HCEC 1CT (cell line): ENCODE measurements at places on chromosomes 4 and X.

DNA sequence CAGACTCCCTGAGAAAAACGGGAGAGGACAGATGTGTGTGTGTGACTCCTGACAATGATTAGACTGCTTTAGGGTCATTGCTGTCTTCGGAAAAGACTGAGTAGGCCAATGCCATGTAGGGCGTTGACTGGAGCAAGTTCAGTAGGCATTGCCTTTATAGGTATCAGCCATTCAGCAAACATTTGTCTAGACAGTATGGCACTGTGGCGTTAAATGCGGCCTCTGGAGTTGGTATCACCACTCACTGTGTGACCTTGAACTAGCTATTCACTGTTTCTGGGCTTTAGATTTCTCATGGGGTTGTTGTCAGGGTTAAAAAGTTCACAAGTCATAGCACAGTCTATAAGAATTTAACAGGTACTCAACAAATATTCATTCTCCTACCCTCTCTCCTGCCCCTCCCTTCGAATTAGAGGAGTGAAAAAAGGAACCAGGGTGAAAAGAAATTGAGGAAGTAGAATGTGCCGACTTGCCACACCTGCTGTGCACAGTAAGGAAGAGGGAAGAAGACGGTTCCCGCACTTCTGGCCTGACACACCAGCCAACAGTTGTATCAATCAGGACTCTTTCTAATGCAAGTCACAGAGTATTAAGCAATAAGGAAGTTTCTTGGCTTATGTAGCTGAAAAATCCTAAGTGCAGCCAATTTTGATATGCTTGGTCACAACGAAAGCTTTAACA lies 83.2 kb upstream of the PLAC8 start:
- DNase-seq: no peak

- peak; percentile 63 for DNase-seq
These were observed 947 bp upstream of the RPL10 start for GRCh38 chrX:154396973-154397887.

- no peak for DNase-seq
These were observed 609 bp downstream of the NR3C2 start for GRCh38 chr4:148441624-148441985.

DNA sequence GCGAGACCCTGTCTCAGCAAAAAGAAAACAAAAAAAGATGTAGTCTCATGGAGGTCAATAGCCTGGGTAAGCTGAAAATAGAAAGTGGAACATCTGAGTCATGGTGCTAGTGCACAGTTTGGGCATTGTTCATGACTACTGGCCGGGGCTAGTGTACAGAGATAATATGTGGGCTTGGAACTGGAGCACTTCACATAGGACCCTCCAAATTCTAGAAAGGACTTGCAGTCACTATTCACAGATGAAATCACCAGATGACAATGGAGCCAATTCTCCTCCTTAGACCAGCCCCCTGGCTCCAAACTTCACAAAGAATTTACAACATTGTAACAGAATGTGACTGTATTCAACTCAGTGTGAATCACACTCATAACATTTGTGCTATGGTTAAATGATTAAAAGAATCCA lies 367.8 kb upstream of the SLC7A11 start:
- peak; percentile 37 for DNase-seq

GRCh38 chr4:55012363-55013230 lies 112.8 kb downstream of the KDR start:
- DNase-seq: no peak

DNA sequence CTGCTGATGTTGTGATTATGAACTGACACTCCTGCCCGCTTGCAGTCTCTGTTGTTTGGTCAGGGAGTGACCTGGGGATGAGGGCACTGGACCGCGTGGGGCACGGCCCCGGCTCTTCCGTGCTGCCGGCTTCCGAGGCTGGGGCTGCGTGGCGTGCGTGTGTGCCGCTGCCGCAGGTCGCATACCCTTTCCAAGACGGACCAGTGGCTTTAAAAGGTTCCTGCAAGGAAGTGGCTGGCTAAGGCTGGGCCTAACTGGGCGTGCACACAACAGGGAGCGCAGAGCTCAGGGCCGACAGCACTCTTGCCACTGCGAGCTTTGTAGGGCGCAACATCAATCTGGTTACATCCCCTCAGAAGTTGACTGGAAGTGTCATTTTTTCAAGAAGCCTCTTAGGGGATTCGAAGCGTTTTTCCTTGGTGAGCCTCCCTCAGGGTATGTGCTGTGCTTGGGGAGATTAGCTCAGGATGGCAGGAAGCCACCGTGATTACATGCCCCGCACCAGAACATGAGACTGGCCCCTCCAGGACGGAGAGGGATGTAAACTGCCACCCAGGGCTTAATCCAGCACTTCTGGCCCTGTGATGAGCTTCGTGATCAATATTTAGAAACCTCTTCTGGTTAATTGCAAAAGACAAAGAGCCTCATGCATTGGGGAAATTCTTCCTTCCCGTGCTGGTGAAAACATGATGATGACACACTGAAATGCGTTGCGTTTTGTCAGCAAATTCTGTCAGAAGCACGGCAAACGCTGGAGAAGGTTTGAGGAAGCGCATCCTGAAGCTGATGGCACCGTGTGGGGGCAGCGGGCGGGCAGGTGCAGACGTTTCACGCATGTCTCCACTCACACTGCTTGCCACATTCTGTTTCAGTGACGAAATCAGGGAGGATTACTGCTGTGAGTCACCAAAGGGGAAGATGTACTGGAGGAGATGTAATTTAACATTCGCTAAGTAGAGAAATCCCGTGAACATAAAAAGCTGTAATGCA lies 11.1 kb downstream of the MAEA start:
- peak; percentile 26 for DNase-seq

GRCh38 chr4:66628146-66628545 lies 917.2 kb downstream of the CENPC start:
- DNase-seq: no peak

GRCh38 chrX:105781804-105782203 lies 40.5 kb upstream of the NRK start:
- DNase-seq: no peak

DNA sequence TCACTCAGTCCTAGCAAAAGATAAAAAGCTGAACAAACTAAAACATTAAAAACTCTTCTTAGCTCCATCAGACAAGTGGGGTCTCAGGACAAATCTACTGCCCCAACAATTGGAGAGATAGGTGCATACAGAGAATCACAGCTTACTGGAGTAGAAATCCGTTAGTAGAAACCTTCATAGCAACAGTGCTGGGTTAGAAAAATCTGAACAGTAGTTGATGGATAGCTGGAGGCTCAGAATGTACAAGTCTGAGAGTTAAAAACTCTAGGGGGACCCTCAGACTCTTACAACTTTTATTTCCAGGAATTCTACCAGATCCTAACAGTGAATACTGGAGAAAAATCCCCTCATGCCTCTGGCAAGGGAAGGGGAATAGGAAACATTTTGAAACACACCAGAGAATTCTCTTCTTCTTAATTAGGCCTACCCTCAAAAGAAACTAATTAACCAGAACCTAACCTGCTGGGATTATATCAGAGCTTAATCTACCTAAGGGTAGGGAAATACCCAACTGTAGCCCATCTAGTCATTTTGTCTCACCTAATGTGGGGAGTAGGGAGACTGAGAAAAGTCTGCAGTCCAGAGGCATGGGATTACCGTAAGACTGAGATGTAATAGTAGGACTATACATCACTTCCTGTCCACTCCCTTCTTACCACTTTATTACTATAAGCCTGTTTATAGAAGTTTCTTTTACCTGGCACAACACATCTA lies 165.0 kb upstream of the CTSO start:
- DNase-seq: peak; percentile 10

DNA sequence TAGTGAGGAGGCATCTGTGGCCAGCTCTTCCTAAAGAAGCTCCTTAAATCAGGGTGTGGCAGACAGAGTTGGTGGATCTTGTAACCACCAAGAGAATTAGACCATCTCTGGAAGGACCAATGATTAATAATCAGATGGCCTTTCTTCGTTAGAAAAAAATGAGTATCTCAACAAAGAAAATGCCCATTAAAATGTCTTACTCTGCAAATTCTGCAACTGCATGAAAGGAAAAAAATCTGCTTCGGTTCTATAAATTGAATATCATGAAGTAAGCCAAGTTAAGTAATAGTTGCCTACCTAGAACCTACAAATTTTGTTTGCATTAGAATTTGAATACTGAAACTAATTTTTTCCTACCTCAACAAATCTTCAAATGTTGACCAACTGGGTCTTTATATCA lies 4.2 kb upstream of the DCLK2 start:
- DNase-seq: no peak

DNA sequence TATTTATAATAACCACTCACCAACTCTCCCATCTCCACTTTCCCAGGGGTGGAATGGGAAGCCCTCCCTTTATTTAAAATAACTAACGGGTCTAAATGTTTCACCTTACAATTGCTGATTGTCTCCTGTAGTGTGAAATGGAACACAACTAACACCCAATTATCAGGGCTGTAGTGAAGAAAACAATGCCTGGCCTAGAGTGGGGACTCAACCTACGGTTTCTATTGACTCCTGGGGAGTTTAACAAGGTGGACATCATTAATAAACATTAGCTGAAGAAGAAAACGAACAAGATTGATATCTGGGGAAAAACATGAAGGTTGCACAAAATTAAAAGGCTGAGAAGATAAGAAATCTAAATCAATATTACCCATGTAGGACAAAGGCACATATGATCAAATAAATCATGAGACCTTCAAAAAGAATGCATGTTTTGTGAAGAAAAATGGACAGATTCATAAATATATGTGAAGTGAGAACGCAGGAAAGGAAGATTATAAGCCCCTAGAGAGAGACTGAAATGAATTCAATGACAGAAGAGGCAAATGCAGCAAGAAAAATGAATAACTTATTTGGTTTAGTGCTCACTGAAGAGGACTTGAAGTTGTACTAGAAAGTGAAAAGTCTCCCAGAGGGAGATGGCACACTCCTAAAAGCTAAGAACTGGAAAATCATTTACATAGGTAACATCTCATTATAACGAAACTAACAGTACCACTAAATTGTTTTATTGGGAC lies 593.0 kb upstream of the AADAT start:
- DNase-seq: no peak

- DNase-seq: no peak
These were observed 19.2 kb downstream of the TMEM131L start for GRCh38 chr4:153485359-153485758.

DNA sequence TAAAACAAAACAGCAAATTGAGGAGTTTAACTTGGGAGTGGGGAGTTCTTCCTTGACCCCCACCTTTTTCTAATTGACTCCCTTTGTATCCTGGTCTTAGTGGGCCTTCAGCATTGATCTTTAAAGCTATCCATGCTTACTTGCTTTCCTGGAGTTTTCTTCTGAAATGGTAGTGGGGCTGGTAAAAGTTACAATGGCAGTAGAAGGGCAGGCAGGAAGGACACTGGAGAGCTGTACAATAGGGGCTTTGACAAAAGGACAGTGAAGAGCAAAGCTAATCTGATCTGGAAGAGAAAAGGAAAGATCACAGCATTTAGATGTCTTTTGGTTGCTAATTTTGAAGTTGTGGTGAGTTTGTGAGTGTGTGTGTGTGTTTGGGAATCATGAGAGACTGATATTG lies 111.5 kb downstream of the MID1 start:
- DNase-seq: no peak

DNA sequence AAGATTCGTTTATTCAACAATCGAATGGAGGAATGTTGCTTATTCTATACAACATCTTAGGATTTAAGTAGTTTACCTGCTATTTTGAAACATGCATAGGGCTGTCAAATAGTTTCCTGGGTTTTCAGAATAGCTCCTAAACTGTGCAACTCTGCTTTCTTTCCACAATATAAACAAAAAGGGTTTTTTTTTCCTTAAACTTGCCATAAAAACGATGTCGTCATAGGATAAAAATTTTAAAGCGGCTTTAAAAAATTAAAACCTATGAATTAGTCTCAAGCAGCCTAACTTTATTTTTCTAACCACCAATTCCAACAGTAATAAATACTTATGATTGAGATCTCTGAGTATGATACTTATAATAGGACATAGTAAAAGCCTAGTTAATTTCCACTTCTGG lies 21.6 kb upstream of the STIM2 start:
- DNase-seq: no peak
